Naive thymus-derived CD4-positive, alpha-beta T cell (primary cell): ENCODE measurements at places on chromosomes 6 and 20.

- no peak for DNase-seq
These were observed 10.4 kb downstream of the PLCG1 start for GRCh38 chr20:41147767-41148191.

- DNase-seq = no peak
These were observed 46.7 kb downstream of the KCNK5 start for GRCh38 chr6:39182604-39183003.

DNA sequence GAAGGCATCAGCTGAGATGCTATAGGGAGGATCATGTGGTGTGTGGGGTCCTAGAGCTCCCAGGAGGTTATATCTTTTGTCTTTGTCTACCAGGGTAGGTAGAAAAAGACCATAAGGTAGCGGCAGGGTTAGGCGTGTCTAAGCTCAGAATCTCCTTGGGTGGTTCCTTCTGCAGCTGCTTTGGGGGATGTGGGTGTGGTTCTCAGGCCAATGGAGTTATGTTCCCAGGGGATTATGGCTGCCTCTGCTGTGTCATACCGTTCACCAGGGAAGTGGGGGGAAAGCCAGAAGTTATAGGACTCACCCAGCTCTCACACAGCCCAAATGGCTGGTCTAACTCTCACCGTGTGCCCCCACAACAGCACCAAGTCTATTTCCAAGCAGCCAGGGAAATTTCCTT lies 107.4 kb upstream of the ADGRB3 start:
- no peak for DNase-seq

GRCh38 chr6:91117550-91117949 lies 530.7 kb upstream of the MAP3K7 start:
- DNase-seq = no peak

DNA sequence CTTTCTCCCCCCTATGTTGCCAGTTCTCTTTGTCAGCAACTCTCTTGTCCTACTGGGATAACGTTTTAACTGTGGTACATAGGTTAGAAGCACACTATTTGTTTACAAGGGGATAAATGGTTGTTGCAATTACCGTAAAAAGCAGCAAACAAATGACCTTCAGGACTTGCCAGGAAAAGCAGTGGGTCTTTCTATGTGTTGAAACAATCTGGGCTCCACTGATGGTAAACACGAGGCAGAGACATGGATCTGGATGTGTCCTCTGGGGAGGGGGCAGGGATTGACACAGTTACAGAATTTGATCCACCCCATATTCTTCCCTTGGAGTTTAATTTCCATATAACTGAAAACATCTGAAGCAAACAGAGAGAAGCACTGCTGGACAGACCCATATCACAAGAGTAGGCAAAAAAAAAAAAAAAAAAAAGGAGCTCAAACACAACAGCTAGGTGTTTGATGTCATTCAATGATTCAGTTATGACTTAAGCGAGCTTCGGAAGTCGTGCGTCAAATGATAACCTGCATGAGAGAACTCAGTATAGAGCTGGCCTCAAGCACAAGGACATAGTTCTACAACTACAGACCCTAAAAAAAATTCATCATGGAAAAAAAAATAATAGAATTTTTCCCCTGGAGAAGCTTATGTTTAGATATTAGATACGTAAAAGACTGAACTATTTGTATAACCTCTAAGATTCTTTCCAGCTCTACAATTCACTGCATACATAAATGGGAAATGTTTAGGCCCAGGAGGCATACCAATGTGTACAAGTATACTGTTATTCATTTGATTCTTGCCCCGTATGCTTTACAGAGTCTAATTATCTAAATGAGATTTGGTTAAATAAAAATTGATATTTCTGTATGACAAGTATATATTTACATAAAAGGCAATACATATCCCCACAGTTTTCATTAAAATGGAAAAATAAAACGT lies 127.7 kb downstream of the ALDH8A1 start:
- DNase-seq = no peak

DNA sequence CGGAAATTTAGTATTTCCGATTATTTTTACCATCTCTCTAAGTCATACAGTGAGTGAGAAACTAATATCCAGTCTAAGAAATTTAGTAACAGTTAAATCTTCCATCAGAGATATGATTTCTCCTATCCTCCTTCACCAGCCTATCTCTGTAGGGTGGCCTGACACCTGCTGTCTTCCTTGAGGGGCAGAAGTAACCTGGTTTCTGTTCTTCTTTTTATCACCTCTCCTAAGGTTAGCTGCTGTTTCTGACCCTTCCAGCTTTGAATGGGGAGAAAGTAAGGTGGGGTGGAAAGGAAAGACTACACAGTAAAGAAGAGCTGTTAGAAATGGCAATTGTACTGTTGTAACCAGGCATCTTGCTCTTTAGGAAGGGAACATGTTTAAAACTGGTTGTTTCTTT lies 447.7 kb downstream of the PHF3 start:
- no peak for DNase-seq

DNA sequence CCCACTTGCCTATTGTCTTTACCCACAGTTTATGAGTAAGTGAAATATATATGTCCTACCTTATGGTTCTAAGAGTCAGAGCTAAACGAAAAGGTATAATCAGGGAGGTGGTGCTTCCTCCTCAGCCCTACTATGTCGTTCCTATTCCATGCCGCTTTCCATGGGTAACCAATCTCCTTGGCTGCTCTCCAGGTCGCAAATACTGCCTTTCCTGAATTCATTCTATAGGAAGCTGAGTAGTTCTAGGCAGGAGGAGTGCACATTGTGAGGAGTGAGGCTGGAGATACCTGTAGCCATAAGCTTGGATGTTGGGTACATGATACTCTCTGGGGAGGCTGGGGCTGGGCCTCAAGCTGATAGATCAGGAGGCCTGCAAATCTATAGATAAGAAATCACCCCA lies 5.8 kb downstream of the IL20RA start:
- DNase-seq = no peak

- no peak for DNase-seq
These were observed 637.4 kb downstream of the CD109 start for GRCh38 chr6:74333406-74333805.

- no peak for DNase-seq
These were observed 74.4 kb downstream of the DOK5 start for GRCh38 chr20:54549658-54550326.

GRCh38 chr20:64006902-64007301 lies 26.0 kb downstream of the PRPF6 start:
- DNase-seq = no peak

DNA sequence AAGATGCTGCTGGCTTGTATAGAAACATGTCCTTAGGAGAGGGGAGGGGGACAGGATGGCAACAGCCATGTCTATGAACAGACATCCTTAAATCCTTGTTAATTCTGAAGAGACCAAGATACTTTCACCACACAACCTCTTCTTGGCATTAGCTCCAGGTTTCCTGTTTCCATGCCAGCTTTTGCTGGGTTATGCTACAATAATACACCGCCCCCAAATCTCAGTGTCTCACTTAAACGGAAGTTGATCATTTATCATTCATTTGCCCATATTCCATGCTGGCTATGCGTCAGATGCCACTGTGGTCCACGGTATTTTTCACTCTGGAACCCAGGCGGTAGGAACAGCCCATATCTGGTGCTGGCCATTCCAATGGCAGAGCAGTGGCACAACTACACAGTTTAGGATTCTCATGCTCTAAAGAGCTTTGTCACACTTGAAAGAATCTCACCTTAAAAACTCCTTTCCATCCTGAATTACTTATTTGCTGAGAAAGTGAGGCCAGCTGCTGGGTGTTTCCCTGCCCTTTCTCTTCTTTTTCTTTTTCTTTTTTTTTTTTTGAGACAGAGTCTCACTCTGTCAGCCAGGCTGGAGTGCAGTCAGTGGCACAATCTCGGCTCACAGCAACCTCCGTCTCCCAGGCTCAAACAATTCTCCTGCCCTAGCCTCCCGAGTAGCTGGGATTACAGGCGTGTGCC lies 3.7 kb upstream of the RNASET2 start:
- no peak for DNase-seq

- no peak for DNase-seq
These were observed 157.8 kb downstream of the OR2B2 start for GRCh38 chr6:27754408-27754782.

GRCh38 chr20:58597249-58597891 lies 53.7 kb upstream of the STX16 start:
- no peak for DNase-seq
